H9 (cell line): ENCODE measurements at places on chromosomes 6 and 20.

DNA sequence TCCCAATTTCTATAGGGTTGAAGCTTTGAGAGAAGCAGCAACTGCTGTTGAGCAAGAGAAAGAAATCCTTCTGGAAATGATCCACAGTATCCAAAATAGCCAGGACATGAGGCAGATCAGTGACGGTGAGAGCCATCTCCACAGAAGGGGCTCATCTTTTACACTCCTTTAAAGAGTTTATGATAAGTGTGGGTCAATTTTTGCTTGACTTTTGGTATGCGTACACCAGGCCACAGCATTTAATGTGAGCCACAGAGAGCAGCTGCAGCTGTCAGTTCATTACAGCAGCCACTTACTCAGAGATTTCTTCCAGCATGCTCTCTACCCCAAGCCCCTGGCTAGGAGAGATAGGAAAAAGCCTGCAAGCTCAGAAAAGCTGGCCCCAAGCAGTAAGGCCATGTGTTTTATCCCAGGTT is 9.9 kb downstream of the BAG2 start:
- H3K27ac ChIP-seq = no peak overlapping the region
- no peak for DNase-seq
- no peak overlapping the region for H3K4me3 ChIP-seq

DNA sequence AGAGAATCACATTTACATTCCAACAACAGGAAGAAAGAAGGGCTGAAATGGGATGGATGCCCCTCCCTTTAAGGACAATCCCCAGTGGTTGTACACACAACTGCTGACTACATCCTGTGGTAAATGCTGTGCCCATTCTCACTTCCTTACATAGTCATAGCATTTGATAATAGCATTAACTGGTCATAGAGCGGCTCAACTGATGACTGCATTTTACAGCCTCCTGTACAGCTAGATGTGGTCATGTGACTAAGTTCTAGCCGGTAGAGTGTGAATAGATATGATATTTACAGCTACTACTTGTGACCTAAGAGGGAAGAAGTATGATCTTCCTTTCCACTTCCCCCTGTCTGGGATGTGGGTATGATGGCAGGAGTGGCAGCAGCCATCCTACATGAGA is 24.7 kb downstream of the KCNK17 start:
- peaks cover 10% of the 10 kb centered on the region for H3K4me1 ChIP-seq
- no peaks in the 10 kb centered on the region; the same call in 1 of the 2 replicates for H3K27me3 ChIP-seq
- H3K4me3 ChIP-seq = no peak overlapping the region
- H3K27ac ChIP-seq = no peak overlapping the region
- no peak for DNase-seq

- no peaks in the 10 kb centered on the region; the same call in 2 of the 3 replicates for H3K36me3 ChIP-seq
- no peak overlapping the region for H3K4me3 ChIP-seq
- DNase-seq = peak; percentile 57
- no peaks in the 10 kb centered on the region for H3K4me1 ChIP-seq
- no peak overlapping the region for H3K27ac ChIP-seq
These were observed 107.7 kb upstream of the PRND start for GRCh38 chr20:4613718-4614620.

DNA sequence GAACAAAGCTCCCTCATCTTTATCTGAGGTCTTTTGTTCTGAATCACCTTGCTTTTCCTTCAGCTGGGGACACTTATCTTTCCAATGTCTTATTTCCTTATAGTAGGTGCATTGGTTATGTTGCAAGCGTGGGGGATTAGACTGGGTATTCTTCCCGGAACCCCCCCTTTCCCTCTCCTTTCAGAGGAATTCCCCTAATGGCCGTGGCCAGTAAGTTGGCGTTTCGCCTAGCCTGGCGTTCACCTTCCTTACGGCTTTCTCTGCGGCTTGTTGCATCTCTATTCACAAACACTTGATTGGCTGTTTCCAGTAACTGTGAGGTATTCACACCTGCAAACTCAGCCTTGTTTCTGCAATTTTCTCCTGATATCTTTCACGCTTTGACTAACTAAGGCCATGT is 32.8 kb upstream of the FABP7 start:
- peaks cover 10% of the 10 kb centered on the region for H3K36me3 ChIP-seq
- DNase-seq = no peak
- no peak overlapping the region for H3K4me3 ChIP-seq
- H3K27ac ChIP-seq = no peak overlapping the region
- no peaks in the 10 kb centered on the region for H3K27me3 ChIP-seq

DNA sequence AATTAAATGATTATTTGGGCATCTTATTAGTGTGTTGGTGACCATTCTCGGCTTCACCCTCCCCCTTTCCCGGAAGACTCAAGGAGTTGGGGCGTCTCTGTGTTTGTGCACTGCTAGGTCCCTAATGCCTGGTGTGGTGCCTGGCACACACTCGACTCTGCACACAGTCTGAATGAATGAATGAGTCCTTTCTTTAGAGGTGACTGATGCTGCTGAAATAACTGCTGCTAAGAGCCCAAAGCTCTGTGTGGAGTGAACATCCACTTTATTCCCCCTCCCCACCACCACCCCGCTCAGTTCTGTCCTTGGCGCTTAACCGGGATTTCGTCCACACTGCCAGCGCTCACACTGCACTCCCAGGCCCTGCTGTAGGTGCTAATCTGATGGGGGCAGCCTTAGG is 1.2 kb upstream of the PHACTR3 start:
- no peaks in the 10 kb centered on the region for H3K36me3 ChIP-seq
- H3K27me3 ChIP-seq = peaks cover 47% of the 10 kb centered on the region
- no peak overlapping the region for H3K4me3 ChIP-seq
- no peak overlapping the region for H3K27ac ChIP-seq
- no peak for DNase-seq

- no peaks in the 10 kb centered on the region for H3K36me3 ChIP-seq
- DNase-seq = no peak
- H3K27ac ChIP-seq = no peak overlapping the region
- H3K4me3 ChIP-seq = no peak overlapping the region
- no peaks in the 10 kb centered on the region for H3K4me1 ChIP-seq
These were observed 69.6 kb upstream of the THBS2 start for GRCh38 chr6:169323221-169323620.

GRCh38 chr20:57947421-57948179 is 237.8 kb upstream of the PMEPA1 start:
- H3K4me1 ChIP-seq = no peaks in the 10 kb centered on the region
- H3K36me3 ChIP-seq = no peaks in the 10 kb centered on the region
- H3K4me3 ChIP-seq = no peak overlapping the region
- no peak for DNase-seq
- no peak overlapping the region for H3K27ac ChIP-seq

GRCh38 chr20:63161176-63161651 is 54.7 kb downstream of the YTHDF1 start:
- H3K27ac ChIP-seq = no peak overlapping the region
- H3K4me1 ChIP-seq = no peaks in the 10 kb centered on the region
- DNase-seq = no peak
- H3K36me3 ChIP-seq = no peaks in the 10 kb centered on the region
- H3K4me3 ChIP-seq = no peak overlapping the region

DNA sequence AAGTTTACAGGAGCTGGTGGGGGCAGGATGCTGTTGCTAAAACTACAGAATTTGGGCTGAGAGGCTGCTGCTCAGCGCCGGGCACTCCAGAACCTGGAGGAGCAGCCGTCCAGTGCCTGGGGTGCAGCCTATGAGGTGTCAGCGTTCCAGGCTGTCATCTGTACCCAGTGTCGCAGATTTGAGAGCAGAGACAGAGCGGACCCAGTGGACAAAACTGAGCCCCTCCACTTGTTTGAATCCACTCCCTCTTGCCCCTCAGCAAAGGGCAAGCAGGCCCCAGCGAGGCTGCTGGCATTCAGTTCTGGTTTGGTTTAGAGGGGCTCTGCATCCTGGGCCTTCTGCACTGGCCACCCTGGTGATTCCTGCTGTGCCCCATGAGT is 144.3 kb downstream of the TBC1D7 start:
- H3K4me1 ChIP-seq = no peaks in the 10 kb centered on the region
- H3K27me3 ChIP-seq = no peaks in the 10 kb centered on the region
- H3K27ac ChIP-seq = no peak overlapping the region

- no peaks in the 10 kb centered on the region for H3K36me3 ChIP-seq
- DNase-seq = no peak
These were observed 22.8 kb upstream of the FOXC1 start for GRCh38 chr6:1586861-1587450.

DNA sequence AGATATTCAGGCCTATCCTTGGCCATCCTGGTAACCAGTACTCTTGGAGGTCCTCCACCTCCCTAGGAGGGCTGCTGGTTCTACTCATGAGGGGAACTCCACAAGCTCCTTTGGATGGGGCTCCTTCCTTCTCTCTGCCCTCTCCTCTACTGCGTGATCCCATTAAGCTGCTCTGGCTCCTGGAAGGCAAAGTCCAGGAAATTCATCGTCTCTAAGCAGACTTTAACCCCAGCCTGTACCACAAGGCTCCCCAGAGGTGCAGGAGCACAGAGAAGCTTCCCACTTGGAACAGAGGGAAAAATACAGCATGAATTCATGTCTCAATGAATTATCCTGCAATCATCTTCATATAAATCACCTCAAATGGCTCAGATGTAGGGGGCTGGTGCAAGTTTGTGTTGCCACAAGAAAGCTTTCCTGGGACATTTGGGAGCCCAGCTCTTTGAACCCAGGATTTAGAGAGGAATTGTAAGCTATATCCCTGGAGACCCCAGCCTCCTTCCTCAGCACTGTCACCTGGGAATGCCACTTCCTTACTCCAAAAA is 355.4 kb downstream of the CDC5L start:
- no peaks in the 10 kb centered on the region for H3K27me3 ChIP-seq
- no peak overlapping the region for H3K4me3 ChIP-seq
- H3K36me3 ChIP-seq = peaks cover 15% of the 10 kb centered on the region
- H3K27ac ChIP-seq = no peak overlapping the region
- no peak for DNase-seq

DNA sequence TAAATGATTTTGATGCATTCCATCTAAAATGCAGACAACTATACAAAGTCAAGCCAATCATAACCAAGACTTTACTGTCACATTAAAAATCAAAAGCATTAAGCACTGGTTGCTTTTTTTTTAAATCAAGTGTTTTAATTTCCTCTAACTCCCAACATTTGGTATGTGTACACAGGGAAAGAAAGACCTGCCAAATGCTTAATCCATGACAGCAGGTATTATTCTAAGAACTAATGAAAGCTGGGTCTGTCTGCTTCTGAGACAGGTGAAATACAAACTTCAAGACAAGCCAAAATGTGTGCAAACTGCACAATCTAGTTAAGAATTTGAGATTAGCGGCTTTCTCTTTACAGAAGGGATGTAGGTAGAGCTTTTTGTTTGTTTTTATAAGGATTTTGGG is 126.1 kb downstream of the GMDS start:
- no peaks in the 10 kb centered on the region for H3K4me1 ChIP-seq
- no peak overlapping the region for H3K27ac ChIP-seq
- H3K4me3 ChIP-seq = no peak overlapping the region
- DNase-seq = no peak

- peaks cover 19% of the 10 kb centered on the region for H3K4me1 ChIP-seq
- no peak overlapping the region for H3K27ac ChIP-seq
- DNase-seq = no peak
- no peaks in the 10 kb centered on the region for H3K27me3 ChIP-seq
These were observed 760 bp downstream of the C6orf132 start for GRCh38 chr6:42141603-42142117.

GRCh38 chr20:17956099-17956685 is 12.4 kb downstream of the SNX5 start:
- H3K36me3 ChIP-seq = peaks cover 82% of the 10 kb centered on the region
- no peaks in the 10 kb centered on the region; the same call in 1 of the 2 replicates for H3K4me1 ChIP-seq
- no peaks in the 10 kb centered on the region for H3K27me3 ChIP-seq
- DNase-seq = no peak
- H3K27ac ChIP-seq = no peak overlapping the region
- H3K4me3 ChIP-seq = no peak overlapping the region

- no peaks in the 10 kb centered on the region; the same call in 1 of the 2 replicates for H3K4me1 ChIP-seq
- H3K27ac ChIP-seq = no peak overlapping the region
- H3K27me3 ChIP-seq = no peaks in the 10 kb centered on the region
- peak; percentile 78 for DNase-seq
- H3K4me3 ChIP-seq = no peak overlapping the region
These were observed 4.5 kb upstream of the TNXB start for GRCh38 chr6:32113386-32114352.

DNA sequence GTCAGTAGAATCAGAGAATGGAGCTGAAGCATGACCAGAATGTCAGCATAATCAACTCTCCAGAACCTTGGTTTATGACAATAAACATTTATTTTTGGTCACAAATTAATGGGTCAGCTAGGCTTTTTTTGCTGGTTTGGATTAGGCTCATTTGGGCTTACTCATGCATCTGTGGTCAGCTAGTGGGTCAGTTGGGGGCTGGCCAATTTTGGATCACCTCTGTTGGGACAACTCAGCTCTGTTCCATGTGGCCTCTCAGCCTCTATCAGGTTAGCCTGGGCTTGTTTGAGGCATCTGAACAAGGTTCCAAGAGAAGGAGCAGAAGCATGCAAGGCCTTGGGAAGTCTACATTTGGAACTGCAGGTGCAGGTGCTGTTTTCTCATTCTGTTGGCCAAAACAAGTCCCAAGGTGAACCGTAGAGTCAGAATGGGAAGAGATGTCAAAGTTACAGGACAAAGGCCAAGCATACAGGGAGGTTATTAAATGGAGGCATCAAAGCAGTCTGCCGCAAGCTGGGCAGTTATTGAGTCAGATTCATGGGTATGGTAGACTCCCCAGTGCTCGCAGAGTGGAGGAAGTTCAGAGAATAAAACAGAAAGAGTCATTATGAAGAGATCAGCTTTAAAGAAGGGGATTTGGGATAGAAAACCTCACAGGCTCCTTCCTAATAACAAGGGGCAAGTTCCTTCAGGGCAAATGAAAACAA is 173.0 kb downstream of the PLCB4 start:
- H3K4me3 ChIP-seq = no peak overlapping the region
- no peaks in the 10 kb centered on the region for H3K4me1 ChIP-seq
- no peak overlapping the region for H3K27ac ChIP-seq
- H3K36me3 ChIP-seq = 0 out of 3 replicates have a peak, but pooled peaks cover 1% of the 10 kb centered on the region
- no peak for DNase-seq

DNA sequence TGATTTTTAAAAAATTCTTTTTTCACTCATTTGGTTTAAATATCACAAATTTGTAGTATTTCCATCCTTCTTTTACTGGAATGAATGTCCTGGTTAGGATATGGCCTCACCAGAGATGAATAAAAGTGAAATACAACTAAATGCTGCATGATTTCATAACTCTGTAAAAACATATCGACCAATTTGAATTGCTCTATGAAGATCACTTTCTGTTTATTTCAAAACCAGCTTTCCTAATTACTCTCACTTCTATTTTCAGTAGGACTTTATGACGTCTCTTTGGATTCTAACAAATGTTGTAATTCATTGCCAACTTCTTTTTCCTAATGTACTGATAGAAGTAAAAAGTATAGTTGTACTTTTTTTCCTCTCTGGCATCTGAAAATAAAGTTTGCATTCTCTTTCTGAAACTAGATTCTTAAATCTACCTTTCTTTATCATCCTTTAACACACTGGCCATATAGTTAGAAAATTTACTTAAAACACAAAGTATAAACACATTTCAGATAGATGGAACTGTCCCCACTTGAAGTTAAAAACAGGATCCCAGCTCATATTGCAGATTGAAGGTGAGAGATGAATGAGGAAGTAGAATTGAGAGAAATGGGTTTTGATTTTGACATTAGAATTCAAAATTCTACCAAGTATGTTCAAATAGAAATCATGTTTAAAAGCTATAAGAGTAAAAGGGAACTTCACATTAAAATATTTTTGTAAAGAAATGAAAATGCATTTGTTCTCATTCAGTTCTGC is 40.3 kb upstream of the IL20RA start:
- no peaks in the 10 kb centered on the region for H3K27me3 ChIP-seq
- no peaks in the 10 kb centered on the region for H3K36me3 ChIP-seq
- H3K4me1 ChIP-seq = no peaks in the 10 kb centered on the region; the same call in 1 of the 2 replicates
- DNase-seq = no peak
- H3K4me3 ChIP-seq = no peak overlapping the region
- H3K27ac ChIP-seq = no peak overlapping the region
